Esophagus muscularis mucosa (tissue), 4 donors: ENCODE measurements at places on chromosomes 7 and 10. TPM values are rescaled to one million over a fixed set of nuclear protein-coding genes. Genes with fewer than 3 reads are reported as not detected.

The MPP7 gene
- total RNA-seq = 46.6 TPM

The C10orf62 gene
- not detected for total RNA-seq

The HSPA12A gene
- total RNA-seq = 19.9 TPM

GRCh38 chr7:8143151-8143874 is 118.7 kb downstream of the ICA1 start:
- no peak overlapping the region for H3K27ac ChIP-seq
- H3K4me3 ChIP-seq = no peak overlapping the region
- DNase-seq = no peak

GRCh38 chr10:129101232-129101980 is 365.6 kb upstream of the MGMT start:
- no peak overlapping the region for H3K4me3 ChIP-seq
- H3K36me3 ChIP-seq = no peaks in the 10 kb centered on the region
- peaks cover 8% of the 10 kb centered on the region for H3K4me1 ChIP-seq
- no peaks in the 10 kb centered on the region for H3K27me3 ChIP-seq
- H3K27ac ChIP-seq = no peak overlapping the region

DNA sequence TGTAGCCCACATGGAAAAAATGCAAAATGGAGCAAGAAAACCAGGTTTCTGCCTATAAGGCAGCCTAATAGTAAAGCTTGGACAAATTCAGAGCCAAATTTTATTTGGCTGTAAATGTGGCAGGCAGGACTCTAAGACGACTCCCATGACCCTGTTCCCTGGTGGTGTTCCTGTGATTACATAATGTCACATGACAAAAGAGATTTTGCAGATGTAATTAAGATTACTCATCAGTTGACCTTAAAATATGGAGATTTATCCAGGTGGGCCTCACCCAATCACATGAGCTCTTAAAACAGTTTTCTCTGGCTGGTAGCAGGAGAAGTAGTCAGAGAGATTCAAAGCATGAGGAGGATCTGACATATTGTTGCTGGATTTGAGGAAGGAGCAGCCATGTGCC is 303.1 kb upstream of the IMMP2L start:
- H3K4me3 ChIP-seq = no peak overlapping the region
- peaks cover 16% of the 10 kb centered on the region for H3K36me3 ChIP-seq
- peak; percentile 70 for DNase-seq
- no peaks in the 10 kb centered on the region for H3K27me3 ChIP-seq
- no peak overlapping the region for H3K27ac ChIP-seq

- no peaks in the 10 kb centered on the region for H3K36me3 ChIP-seq
- H3K27ac ChIP-seq = no peak overlapping the region
- H3K4me3 ChIP-seq = no peak overlapping the region
- DNase-seq = no peak
Measured at GRCh38 chr7:106183952-106184351, 71.8 kb upstream of the SYPL1 start.

The LRRC61 gene
- total RNA-seq = 7.9 TPM

DNA sequence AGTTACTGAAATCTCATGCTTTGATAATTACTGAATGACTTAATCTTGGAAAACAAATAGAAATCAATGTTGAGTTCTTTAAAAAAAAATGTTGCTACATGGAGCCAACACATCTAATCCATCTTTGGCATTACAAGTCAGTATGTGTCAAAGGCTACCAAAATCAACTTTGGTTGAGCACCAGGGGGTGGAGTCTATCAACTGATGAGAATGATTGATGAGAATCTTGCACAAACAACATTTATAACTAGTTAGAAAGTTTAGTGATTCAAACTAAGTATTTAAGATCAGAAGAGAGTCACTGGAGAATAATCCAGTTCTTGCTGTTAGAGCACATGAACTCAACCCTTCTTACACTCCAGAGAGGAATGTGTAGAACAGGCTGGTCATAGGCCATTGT is 70.5 kb upstream of the LRRC17 start:
- no peaks in the 10 kb centered on the region for H3K36me3 ChIP-seq
- H3K4me3 ChIP-seq = no peak overlapping the region
- DNase-seq = no peak

GRCh38 chr10:122232769-122233168 is 38.3 kb upstream of the BTBD16 start:
- no peak overlapping the region for H3K4me3 ChIP-seq
- peaks cover 79% of the 10 kb centered on the region for H3K36me3 ChIP-seq
- no peak for DNase-seq

DNA sequence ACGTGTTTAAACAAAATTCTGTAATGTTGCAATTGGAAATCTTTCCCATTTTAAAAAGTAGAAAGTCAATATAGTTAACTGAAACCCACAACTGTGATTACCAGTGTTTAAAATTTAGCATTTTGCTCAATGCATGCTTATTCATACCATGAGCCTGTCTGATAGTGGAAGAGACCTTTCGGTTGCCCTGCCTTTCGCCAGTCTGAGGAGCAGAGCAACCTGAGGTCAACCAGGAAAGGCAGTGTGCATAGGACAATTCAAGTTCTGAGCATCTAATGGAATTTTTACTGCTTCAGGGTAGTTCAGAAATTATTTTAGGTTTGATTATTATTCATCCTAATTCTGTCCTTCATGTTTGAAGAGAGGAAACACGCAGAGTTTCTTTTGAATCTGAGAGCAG is 100.8 kb downstream of the CUBN start:
- no peak for DNase-seq
- H3K4me3 ChIP-seq = no peak overlapping the region
- H3K36me3 ChIP-seq = no peaks in the 10 kb centered on the region
- peaks cover 40% of the 10 kb centered on the region for H3K4me1 ChIP-seq
- no peaks in the 10 kb centered on the region for H3K27me3 ChIP-seq

DNA sequence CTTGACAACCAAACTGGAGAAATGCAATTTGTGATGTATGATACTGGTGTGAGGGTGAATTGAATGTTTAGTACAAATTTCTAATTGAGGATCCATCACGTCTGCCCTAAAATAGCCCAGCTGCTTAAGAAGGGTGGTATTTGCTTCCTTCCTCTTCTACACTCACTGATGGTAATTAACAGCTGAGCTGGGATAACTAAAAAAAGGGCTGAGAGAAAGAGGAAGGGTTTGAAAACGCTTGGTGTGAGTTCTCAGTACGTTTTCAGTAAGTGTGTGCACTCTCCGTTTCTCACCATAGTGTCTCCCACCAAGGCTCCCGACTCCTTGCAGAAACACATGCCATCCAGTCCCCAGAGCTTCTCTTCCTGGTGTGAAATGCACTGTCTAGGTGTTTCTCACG is 54.3 kb downstream of the MAP3K8 start:
- H3K4me3 ChIP-seq = no peak overlapping the region
- DNase-seq = no peak
- peak overlapping the region; percentile 19 for H3K27ac ChIP-seq
- H3K36me3 ChIP-seq = no peaks in the 10 kb centered on the region

DNA sequence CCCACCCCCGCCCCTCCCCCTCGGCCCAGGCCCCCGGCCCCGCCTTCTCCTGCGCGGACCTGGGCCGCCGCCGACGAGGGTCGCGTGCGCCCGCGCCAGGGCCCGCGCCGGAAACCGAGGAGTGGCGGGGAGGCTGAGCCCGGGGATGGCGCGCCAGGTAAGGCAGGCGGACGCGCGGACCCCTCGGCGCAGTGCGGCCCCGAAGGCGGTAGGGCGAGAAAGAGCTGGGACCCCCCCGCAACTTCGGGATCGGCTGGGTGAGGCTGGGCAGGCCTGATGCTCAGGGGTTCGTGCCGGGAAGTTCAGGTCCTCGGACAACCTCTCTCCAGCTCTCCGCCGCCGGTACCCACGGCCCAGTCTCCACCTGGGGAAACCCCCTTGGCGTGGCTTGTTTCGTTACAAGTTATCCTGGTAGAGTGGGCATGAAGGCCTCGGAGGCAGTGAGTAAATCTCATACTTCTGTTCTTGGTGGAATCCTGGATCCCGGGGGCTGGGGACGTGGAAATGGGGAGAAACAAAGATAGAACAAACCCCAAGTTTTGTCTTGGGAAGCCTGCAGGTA is 58.4 kb downstream of the ZNF467 start:
- peaks cover 48% of the 10 kb centered on the region for H3K4me1 ChIP-seq
- no peaks in the 10 kb centered on the region for H3K36me3 ChIP-seq
- H3K27me3 ChIP-seq = no peaks in the 10 kb centered on the region
- DNase-seq = no peak
- peak overlapping the region; percentile 81 for H3K27ac ChIP-seq

DNA sequence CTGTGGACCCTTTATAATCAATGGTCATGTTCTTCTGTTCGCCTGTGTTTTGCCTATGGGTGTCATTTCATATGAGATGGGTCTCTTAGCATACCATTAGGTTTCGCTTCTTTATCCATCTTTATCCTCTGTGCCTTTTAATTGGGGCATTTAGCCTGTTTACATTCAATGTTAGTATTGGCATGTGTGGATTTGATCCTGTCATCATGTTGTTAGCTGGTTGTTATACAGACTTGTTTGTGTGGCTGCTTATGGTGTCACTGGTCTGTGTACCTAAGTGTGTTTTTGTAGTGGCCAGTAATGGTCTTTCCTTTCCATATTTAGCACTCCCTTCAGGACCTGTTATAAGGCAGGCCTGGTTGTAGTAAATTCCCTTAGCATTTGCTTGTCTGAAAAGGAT is 90.3 kb downstream of the MYO3A start:
- H3K27me3 ChIP-seq = no peaks in the 10 kb centered on the region
- H3K27ac ChIP-seq = no peak overlapping the region
- no peaks in the 10 kb centered on the region for H3K4me1 ChIP-seq
- no peaks in the 10 kb centered on the region for H3K36me3 ChIP-seq
- DNase-seq = no peak

DNA sequence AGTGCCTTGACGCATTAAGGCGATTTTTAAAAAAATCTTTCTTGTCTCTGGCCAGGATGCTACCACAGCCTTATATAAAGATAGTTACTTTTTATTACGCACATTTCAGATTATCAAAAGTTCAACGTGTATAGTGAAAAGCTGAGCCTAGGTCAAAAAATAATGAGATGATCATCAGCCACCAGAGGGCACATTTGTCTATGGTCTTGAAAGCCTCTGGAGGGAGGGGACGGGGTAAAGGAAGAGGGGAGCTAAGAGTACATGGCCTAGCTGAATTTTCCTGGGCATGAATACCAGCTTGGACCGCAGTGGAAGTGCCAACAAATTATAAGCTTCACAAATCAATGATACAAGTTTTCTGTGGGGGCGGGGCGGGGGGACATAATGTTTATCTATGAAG is 285.9 kb upstream of the SMIM30 start:
- H3K4me1 ChIP-seq = no peaks in the 10 kb centered on the region
- no peak for DNase-seq
- H3K4me3 ChIP-seq = no peak overlapping the region
- no peak overlapping the region for H3K27ac ChIP-seq
- no peaks in the 10 kb centered on the region for H3K27me3 ChIP-seq
- H3K36me3 ChIP-seq = no peaks in the 10 kb centered on the region

The EIF5AL1 gene
- not detected for total RNA-seq

GRCh38 chr10:58299580-58299979 is 30.6 kb downstream of the CISD1 start:
- peaks cover 3% of the 10 kb centered on the region for H3K4me1 ChIP-seq
- H3K36me3 ChIP-seq = no peaks in the 10 kb centered on the region
- H3K27me3 ChIP-seq = peaks cover 12% of the 10 kb centered on the region
- H3K4me3 ChIP-seq = no peak overlapping the region

The AGR3 gene
- not detected for total RNA-seq

DNA sequence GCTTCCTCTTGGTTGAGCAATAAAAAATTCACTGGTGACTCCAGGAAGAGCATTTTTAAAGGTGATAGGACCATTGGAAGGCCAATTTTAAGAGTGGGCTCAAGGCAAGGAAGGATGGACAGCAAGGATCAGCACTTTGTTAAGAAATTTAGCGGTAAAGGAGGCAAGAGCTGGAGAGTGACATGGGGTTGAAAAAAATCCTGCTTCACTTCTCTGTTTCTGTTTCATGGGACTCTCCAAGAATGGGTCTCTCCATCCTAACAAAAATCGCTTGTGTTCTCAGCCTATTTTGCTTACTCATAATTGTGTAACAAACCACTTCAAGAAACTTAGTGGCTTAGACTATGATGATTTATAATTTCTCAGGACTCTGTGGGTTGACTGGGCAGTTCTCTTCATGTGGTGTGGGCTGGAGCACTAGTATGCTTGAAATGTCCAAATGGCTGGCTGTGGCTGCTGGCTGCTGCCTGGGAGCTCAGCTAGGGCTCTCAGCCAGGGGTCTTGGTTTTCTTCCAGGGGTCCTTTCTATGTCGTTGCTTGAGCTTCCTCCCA is 59.8 kb upstream of the ZNRF2 start:
- H3K4me3 ChIP-seq = no peak overlapping the region
- no peaks in the 10 kb centered on the region for H3K27me3 ChIP-seq
- H3K36me3 ChIP-seq = no peaks in the 10 kb centered on the region
- peak; percentile 79 for DNase-seq
- no peak overlapping the region for H3K27ac ChIP-seq
- H3K4me1 ChIP-seq = peaks cover 15% of the 10 kb centered on the region

GRCh38 chr7:65233409-65234034 is 140.1 kb upstream of the ZNF92 start:
- no peaks in the 10 kb centered on the region for H3K36me3 ChIP-seq
- H3K4me3 ChIP-seq = no peak overlapping the region
- DNase-seq = no peak
- H3K4me1 ChIP-seq = no peaks in the 10 kb centered on the region

The FAM25C gene
- not detected for total RNA-seq

The OR6B1 gene
- not detected for total RNA-seq

- H3K27me3 ChIP-seq = no peaks in the 10 kb centered on the region
- no peaks in the 10 kb centered on the region for H3K36me3 ChIP-seq
- no peak overlapping the region for H3K27ac ChIP-seq
- no peak overlapping the region for H3K4me3 ChIP-seq
- no peak for DNase-seq
Measured at GRCh38 chr10:95214369-95214768, 20.3 kb downstream of the ACSM6 start.

DNA sequence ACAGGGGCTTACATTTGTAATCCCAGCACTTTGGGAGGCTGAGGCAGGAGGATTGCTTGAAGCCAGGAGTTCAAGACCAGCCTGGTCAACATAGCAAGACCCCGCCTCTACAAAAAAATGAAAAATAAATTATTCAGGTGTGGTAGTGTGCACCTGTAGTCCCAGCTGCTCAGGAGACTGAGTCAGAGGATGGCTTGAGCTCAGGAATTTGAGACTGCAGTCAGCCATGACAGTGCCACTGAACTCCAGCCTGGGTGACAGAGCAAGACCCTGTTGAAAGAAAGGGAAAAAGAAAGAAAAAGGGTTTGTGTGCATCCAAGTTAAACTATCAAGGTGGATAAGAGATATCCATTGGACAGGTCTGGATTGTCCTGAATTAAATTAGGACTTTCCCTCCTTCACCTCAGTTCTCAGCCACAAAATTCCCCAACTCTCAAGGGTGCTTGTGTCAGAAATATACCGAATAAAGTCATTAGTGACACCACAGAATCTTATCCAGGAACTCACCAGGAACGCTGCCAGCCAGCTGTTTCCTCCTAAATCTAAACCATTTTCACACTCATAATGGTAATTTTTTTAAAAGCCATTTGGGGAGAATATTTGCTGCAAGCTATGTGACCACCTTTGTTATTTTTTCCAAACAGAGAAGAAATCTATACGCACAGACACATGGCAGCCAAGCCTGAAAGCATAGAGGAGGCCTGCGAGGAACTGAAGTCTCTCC is 12.0 kb downstream of the AFAP1L2 start:
- H3K36me3 ChIP-seq = no peaks in the 10 kb centered on the region
- H3K4me1 ChIP-seq = peaks cover 76% of the 10 kb centered on the region
- peak overlapping the region; percentile 36 for H3K27ac ChIP-seq
- DNase-seq = no peak

- peaks cover 4% of the 10 kb centered on the region for H3K4me1 ChIP-seq
- no peak overlapping the region for H3K27ac ChIP-seq
- no peak for DNase-seq
- peaks cover 17% of the 10 kb centered on the region for H3K36me3 ChIP-seq
- H3K27me3 ChIP-seq = no peaks in the 10 kb centered on the region
- no peak overlapping the region for H3K4me3 ChIP-seq
Measured at GRCh38 chr7:92613214-92613613, 23.0 kb upstream of the FAM133B start.
